ENCODE measurements at places on chromosomes 3 and 15.

- no peak for DNase-seq
These were observed 57.9 kb upstream of the SEC22A start for GRCh38 chr3:123143669-123144411.

DNA sequence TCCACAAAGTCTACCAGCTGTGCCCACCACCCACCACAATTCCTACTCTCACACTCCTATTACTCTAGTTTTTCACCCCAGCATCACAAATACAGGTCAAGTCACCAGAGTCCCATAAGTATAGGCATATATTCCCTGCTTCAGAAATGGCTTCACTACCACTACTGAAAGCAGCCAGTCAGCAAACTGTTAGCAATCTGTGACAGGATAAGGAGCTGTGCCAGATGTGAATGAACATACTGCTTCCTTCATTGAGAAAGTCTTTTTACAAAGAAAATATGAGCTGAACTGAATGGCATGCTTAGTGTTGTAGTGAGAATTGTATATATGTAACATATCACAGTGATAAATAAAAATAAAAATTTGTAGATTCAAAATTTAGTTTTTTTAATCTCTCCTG, 76.8 kb downstream of the C3orf85 start:
- DNase-seq, result no peak

DNA sequence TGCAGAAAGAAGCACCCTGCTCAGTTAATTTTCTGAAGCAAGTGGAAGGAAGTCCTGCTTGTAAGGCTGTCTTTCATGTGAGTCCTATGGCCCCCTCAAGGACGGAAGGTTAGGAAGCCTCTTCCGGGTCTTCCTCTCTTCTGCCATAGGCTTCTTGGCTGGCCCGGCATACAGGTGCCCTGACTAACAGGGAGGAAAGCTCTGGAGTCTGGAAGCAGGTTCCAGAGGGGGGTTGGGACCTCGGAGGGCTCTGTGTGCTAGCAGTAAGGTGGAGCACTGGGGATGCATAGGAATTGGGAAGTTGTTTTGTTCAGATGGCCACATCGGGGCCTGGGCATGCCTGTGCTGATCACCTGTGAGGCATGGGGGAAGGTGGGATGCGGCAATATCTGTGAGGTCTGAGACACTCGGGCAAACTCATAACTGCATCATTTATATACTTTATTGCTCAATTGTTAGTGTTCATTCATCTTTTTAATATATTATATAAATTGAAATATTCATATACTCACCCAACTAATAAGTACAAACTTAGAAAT, 49.6 kb downstream of the TRAK1 start:
- DNase-seq, result no peak

- no peak for DNase-seq
These were observed 15.0 kb downstream of the ATR start for GRCh38 chr3:142563496-142563997.
